T-helper 2 cell treated with Interferon-gamma antibody and Interleukin-4, amounts not matched to agents 5 μg/mL and 100 μg/mL, for 36 hours (primary cell): ENCODE measurements at places on chromosomes 7 and 10.
A peak's percentile ranks its signal among the peaks of the same experiment; 100 is the strongest.

GRCh38 chr7:25180592-25180923 is 47.7 kb downstream of the NPVF start:
- H3K4me1 ChIP-seq, result peaks cover 14% of the 10 kb centered on the region
- DNase-seq, result no peak
- H3K4me3 ChIP-seq, result peak overlapping the region; percentile 84
- peaks cover 13% of the 10 kb centered on the region for H3K27me3 ChIP-seq
- H3K27ac ChIP-seq, result peak overlapping the region; percentile 91
- H3K36me3 ChIP-seq, result peaks cover 9% of the 10 kb centered on the region

- H3K27ac ChIP-seq, result no peak overlapping the region
- no peak overlapping the region for H3K4me3 ChIP-seq
- peaks cover 10% of the 10 kb centered on the region for H3K36me3 ChIP-seq
- H3K27me3 ChIP-seq, result no peaks in the 10 kb centered on the region
Measured at GRCh38 chr10:29473406-29474100, 161.2 kb downstream of the SVIL start.

DNA sequence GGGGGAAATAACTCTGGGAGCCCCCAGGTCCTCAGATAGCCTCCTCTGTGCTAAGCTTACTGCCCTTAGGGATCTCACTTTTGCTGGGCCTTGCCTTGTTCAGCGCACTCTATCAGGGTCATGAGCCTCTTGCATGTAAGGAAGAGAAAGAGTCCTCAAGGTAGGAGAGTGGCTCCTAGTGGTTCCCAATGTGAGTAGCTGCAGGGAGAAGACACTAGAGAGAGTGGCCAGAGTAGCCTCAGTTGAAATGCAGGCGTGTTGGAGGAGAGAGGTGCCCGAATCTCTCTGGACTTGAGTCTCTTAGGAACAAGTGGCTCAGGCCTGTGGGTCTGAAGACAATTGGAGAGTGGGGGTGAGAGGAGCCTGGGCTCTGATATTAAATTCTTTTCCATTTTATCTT is 94.3 kb upstream of the SORCS3 start:
- DNase-seq, result no peak
- no peaks in the 10 kb centered on the region for H3K4me1 ChIP-seq
- H3K4me3 ChIP-seq, result no peak overlapping the region

GRCh38 chr7:143216151-143216550 is 5.7 kb upstream of the TAS2R40 start:
- no peak for DNase-seq
- H3K36me3 ChIP-seq, result no peaks in the 10 kb centered on the region
- H3K4me3 ChIP-seq, result no peak overlapping the region
- H3K27me3 ChIP-seq, result peaks cover 16% of the 10 kb centered on the region

DNA sequence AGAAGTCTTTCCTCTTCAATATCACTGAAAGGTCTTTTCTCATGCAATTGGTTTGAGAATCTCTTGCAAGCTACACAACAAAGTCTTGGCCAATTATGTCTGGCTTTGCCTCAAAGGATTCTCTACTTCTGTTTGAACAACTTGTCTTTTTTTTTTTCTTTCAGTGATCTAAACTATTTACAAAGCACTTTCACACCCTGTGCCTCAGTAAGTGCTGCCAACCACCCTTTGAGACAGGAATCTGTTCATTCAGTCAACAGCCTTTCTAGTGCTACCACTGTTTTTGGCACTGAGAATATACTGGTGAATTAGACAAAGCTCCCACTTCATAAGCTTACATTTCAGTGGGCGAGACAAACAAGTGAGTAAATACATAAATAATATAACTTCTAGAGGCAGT is 26.9 kb upstream of the SDK1 start:
- no peak overlapping the region for H3K4me3 ChIP-seq
- H3K36me3 ChIP-seq, result no peaks in the 10 kb centered on the region
- H3K4me1 ChIP-seq, result peaks cover 4% of the 10 kb centered on the region
- DNase-seq, result no peak
- peaks cover 3% of the 10 kb centered on the region for H3K27me3 ChIP-seq

DNA sequence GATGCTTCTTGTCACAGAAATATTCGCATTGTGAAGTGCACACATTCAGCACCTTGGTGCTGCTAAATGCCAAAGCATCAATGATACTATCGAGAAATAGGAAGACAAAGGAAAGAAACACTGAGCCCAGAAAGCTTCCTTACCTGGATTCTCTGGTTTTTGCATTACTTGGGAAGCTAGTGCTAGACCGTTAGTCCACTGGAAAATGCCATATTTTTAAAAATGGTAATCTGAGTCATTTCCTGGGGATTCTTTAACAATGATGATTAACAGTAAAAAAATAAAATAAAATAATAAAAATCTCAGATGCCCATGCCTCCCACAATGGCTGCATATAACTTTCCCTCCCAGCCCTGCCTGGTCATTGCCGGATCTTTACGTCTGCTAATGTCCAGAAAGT is 420.1 kb upstream of the MGMT start:
- H3K27ac ChIP-seq, result no peak overlapping the region
- no peak overlapping the region for H3K4me3 ChIP-seq
- no peaks in the 10 kb centered on the region for H3K36me3 ChIP-seq
- H3K27me3 ChIP-seq, result peaks cover 22% of the 10 kb centered on the region
- peaks cover 11% of the 10 kb centered on the region for H3K4me1 ChIP-seq
- no peak for DNase-seq

GRCh38 chr7:128004623-128005022 is 26.6 kb downstream of the LRRC4 start:
- no peak for DNase-seq
- H3K36me3 ChIP-seq, result peaks cover 2% of the 10 kb centered on the region
- no peaks in the 10 kb centered on the region for H3K27me3 ChIP-seq
- no peak overlapping the region for H3K4me3 ChIP-seq
- peaks cover 8% of the 10 kb centered on the region for H3K4me1 ChIP-seq
- no peak overlapping the region for H3K27ac ChIP-seq

DNA sequence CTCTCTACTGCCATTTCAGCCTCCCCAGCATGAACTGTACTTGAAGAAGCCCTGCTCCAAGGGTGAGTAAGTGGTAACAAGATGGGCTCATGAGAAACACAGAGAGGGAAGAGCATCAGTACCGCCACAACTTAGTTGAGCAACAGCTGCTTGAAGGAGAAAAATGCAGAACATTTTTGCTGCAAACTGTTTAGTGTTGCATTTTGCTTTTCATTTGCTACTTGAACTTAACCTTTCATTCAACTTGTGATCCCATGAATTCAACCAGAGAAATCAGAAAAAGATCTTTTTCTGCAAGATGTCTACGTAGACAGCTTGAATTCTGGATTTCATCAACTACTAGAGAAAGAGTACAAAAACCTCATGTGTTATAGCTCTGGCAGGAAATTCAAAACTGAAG is 40.7 kb downstream of the ANK3 start:
- no peaks in the 10 kb centered on the region for H3K27me3 ChIP-seq
- H3K36me3 ChIP-seq, result no peaks in the 10 kb centered on the region
- DNase-seq, result no peak
- no peak overlapping the region for H3K27ac ChIP-seq
- no peaks in the 10 kb centered on the region for H3K4me1 ChIP-seq

DNA sequence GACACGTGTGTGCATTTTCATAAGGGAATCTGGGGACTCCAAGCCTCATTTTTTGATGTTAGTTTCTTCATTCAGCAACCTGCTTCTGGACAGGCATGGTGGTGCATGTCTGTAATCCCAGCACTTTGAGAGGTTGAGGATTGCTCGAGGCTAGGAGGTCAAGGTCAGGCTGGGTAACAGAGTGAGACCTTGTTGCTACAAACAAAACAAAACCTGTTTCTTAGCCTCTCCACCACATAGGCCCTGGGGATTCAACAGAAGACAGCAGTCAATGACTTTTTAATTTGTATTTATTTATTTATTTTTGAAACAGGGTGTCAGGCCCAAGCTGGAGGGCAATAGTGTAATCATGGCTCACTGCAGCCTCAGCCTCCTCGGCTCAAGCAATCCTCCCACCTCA is 6.9 kb upstream of the CYTH3 start:
- DNase-seq, result no peak
- H3K4me3 ChIP-seq, result no peak overlapping the region
- peaks cover 11% of the 10 kb centered on the region for H3K27me3 ChIP-seq
- H3K27ac ChIP-seq, result no peak overlapping the region

DNA sequence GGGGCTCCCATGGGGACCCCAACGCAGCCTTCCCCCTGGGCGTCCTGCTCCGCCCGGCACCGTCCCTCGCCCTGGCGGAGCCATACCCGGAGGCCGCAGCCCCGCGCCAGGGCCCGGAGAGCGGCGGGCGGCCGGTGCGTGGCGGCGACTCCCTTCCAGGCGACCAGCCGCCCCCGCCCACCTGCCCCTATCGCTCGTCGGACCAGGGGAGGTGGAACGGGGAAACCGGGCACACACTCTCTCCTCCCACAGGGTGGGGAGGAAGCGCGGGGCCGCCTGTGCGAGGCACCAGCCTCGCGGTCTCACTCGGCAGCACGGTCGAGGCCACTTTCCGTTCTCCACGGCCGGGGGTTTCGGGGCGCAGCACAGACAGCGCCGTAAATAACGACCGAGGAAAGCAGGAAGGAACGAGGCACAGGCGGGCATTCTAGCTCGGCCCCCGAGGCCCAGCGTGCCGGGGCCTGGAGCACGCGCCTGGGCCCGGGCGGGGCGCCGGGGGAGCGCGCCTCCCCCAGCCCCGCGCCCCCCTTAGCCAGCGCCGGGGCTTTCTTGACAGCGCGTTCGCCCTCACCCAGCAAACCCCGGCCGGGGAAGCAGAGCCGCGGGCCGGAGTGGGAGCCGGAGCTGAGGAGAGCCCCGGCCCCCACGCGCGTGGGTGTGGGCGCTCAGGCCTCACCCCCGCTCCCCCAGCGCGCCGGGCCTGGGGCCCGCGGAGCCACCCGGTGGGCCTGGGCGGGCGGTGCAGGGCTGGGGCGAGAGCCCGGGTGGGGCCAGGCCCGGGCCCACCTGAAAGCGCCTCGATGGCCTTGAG is 936 bp downstream of the IGF2BP3 start:
- H3K27ac ChIP-seq, result peak overlapping the region; percentile 95
- peak; percentile 50 for DNase-seq
- H3K36me3 ChIP-seq, result peaks cover 11% of the 10 kb centered on the region
- peak overlapping the region; percentile 91 for H3K4me3 ChIP-seq
- H3K4me1 ChIP-seq, result peaks cover 47% of the 10 kb centered on the region

DNA sequence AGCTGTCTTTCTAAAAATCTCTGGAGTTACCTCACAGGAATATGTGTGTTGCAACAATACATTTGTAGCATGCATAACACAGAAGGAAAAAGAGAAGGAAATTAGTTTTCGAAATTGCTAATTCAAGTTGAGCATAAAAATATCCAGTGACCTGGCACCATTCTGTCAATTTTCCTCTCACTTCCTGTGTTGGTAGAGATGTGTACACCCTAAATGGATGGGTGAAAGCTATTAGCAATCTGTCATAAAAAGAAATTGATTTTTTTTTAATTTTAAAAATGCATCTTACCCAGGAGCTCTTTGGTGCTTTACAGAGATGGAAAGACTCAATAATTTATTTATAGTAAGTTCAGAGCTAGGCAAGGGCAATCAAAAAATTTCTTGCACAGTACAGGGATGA is 333.3 kb upstream of the TMEM229A start:
- no peak overlapping the region for H3K27ac ChIP-seq
- H3K27me3 ChIP-seq, result no peaks in the 10 kb centered on the region
- DNase-seq, result no peak
- H3K36me3 ChIP-seq, result no peaks in the 10 kb centered on the region
- H3K4me1 ChIP-seq, result no peaks in the 10 kb centered on the region
- no peak overlapping the region for H3K4me3 ChIP-seq
